ENCODE measurements at places on chromosomes 3 and 15.

DNA sequence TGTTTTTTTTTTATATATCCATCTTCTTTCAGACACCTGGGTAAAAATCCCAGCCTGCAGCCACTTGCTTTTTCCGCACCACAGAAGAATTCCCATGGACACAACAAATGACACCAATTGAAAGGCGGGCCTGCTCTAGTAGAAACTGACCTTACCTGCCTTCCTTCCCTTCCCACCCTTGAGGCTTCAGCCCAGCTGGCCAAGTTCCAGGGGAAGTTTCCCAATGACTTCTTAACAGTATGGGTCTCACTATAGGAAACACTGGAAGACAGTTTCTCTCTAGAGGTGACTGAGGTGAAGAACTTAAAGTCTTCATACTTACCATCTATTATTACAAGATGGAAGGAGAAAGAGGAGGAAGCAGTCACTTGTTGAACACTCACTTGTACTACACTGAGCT is 714.2 kb upstream of the NR2F2 start:
- no peak for DNase-seq

DNA sequence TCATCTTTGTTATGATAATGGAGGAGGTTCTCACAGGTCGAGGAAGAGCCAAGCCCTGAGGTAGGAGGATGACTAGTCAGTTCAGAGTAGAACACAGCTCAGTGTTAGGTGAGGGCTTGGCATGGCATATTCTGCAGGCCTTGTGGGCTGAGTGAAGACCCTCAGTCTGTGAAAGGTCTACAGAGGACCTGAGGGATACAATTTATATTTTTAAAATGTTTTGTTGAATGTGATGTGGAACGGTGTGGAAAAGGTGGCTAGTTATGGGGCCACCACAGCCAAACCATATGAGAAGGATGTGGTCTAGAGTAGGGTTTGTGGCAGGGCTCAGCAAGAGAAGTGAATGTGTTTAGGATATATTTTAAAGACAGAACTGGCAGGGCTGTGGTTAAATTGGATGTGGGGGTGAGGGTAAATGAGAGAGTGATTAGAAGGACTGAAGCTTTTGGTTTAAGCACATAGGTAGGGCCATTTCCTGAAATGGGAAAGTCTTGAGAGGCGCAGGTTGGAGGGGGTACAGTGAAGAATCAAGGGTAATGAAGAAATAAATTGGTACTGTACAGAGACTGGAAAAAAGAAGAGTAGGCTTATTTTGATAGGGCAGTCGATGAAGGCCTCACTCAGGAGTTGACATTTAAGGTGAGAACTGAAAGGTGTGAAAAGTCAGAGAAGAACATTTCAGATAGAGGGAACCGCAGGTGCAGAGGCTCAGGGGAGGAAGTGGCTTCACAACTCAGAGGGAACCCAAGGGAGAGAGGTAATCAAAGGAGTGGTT is 60.5 kb downstream of the SPTSSB start:
- DNase-seq: no peak

- DNase-seq: peak; percentile 68
These were observed at the start of gene ESYT3 for GRCh38 chr3:138434276-138434874. TSS of gene ESYT3 (plus strand) at chr3:138434616. CDS start at chr3:138434799, 183 bp downstream.

DNA sequence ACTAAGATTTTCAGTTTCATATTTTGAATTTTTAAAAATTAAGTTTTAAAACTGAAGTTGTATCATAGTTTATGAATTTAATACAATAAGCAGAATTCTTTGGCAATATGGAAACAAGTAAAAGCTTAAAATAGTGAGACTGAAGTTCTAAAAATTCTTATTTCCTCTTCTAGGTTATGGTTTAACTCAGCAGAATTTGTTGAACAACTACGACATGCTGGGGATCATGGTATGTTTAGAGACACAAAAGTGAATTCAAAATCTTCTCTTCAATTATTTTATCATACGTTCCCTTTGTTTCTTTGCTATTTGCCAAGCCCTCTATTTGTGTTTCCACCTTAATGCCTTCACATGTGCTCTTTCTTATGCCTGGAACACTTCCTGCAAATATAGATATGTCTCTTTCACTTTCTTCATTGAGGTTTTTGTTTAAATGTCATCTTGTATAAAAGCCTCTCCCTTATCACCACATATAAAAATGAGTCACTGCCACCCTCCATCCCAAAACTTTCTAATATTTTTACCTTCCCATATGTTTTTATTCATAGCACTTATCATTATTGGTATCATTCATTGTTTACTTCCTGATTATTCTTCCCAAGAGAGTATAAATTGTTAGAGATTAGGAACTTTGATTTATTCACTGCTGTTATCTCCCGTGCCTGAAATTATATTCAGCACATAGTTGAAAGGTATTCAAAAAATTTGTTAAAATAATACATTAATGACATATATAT is 6.4 kb downstream of the SUCNR1 start:
- DNase-seq: no peak

DNA sequence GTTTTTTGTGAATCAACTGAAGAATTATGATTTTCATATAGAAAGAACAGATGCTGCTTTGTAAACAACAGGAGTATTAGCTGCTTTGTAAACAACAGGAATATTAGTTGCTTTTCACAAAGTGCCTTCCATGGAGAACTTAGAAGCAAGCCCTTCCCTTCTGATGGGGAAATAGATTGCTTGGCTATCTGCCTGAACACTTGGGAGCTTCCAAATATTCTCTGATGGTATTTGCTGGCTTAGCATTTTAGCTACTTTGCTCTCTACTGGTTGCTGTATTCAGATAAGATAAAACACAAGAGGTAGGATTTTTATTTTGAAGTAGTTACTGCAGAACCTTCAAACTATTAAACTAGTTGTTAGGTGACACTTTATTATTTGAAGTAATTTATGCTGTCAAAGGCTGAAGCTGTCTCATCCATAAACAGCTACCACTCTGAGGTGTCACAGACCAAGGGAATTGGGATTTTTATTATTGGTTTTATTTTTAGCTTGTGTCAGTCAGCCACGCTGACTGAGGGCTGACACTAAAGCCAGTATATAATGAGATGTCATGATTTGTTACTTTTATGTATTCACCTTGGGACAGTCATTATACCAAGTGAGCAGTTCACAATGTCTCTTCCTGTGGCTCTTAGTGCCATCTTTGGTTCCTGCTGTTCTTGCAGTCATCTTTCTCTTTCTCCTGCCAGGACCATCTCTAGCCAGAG is 50.0 kb downstream of the ZIC1 start:
- no peak for DNase-seq

DNA sequence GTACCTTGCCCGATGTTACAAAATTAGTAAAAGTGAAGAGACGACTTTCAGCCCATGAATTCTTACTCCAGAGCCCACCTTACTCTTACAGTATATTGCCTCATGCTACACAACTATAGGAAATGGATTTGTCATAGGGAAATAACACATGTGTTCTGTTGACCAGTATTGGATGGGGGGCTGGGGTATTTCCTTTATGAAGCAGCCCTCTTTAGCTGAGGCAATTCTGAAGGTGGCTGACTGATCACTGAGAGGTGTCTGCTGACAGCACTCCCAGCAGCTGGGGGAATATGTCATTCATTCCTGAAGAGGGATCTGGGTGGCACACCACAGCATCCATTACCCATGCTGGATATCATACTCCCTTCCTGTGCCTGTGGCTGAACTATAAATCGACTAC is 6.4 kb upstream of the GOLM2 start:
- DNase-seq: no peak

DNA sequence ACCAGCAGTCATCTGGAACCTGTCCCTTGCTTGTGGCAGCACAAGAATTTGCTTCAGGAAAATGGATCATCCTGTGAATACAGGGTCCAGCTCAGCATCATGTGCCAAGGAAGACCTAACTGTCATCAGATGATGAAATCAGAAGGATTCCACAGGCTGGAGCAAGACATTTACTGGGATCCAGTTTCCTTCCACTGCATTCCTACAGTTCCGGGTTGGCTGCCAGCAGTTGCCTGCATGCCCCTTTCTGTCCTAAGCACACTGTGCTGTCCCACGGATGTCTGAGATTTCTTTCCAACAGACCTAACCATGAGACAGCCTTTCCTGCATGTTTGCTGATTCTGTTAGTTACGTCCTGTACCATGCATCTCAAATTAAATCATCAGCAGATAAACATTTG is 140.7 kb downstream of the IMPG2 start:
- DNase-seq: no peak

DNA sequence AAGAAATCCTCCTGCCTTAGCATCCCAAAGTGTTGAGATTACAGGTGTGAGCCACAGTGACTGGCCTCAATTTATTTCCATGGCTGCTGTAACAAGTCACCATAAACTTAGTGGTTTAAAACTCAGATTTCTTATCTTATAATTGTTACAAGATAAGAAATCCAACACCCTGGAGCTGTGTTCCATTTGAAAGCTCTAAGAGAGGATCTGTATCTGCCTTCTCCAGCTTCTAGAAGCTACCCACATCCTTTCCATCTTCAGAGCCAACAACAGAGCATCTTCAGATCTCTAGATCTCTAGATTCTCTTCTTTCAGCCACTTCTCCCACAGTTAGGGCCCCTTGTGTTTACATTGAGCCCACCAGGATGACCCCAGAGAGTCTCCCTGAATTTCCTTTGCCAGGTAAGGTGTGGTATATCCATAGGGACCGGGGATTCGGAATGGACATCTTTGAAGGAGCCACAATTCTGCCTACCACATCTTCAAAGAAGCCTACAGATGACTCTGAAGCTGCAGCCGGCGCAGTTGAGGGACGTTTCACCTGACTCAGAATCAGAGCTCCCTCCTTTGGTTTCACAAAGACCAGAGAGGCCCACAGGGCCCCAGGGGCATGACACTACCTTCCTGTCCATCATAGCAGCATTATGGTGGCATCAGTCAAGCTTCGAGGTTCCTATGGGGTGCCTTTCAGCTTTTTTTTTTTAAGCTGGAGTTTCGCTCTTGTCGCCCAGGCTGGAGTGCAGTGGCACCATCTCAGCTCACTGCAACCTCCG is 87.0 kb upstream of the IGF1R start:
- no peak for DNase-seq

DNA sequence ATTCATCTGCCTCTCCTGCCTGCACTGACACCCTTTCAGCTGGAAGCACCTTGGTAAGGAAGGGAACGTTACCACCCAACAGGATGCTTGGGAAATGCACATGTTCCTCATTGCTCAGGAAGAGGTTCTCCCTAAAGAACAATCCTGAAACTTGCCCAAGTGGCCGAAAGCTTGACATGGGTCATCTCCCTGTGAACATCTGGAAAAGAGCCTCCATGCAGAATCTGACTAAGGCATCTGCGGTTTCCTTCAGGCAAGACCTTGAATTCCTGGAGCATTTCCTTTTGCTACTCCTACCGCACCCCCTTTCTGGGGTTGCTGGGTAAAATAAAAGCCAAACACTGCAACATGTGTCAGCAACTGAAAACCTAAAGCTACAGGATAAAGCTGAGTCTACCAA is 68.7 kb upstream of the SNRK start:
- no peak for DNase-seq

- DNase-seq: no peak
These were observed 460.5 kb downstream of the ZNF385D start for GRCh38 chr3:21290557-21290956.

- DNase-seq: no peak
These were observed 60.4 kb downstream of the MESD start for GRCh38 chr15:80929225-80929624.

DNA sequence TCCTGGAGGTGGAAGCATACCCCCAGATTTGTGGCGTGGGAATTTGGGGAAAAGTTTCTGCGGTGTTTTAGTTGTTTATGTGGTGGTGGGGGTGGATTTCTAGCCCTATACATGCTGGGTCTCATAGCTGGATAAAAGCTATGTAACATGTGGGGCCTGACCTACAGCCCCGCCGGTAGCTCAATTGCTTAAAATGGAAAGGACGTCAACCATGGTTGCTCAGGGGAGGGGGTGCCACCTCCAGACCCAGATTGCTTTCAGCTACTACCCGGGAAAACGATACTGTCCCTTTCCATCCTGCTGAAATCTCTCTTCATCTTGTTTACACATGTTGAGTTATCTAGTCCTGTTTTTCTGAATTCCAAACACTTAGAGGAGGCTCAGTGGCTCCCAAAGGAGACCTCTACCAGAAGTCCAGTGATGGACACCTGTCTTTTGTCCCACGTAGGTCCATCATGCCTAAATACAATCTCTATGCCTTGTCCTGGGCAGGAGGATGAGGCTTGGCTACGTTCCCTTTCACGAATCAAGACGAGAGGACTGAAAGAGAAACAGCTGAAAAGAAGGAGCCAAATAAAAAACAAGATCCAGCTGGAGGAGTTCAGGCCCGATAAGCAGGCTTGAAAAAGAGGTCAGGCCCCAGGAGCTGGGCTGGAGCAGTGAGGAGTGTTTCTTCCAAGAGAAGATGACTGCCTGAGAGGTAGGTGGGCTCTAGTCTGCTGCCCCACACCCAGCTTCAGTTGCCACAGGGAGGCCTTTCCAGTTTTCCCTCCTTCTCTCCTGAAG is 72.1 kb upstream of the TPRG1 start:
- DNase-seq: no peak

DNA sequence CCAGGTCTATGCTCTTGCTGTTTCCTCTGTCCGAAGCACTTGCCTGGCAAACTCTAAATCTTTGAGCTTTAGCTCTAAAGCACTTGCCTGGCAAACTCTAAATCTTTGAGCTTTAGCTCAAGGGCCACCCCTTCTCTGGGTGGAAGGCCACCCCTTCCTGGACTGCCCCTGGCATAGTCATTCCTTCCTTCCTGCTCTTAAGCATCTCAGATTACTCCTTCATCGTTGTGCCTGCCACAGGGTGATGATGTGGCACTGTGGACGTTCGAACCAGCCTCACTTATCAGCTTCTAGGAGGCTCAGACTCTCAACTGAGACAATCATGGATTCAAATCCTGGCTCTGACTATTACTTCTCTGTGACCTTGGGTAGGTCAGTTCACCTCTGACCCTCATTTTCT is 10.5 kb upstream of the CRABP1 start:
- DNase-seq: no peak

GRCh38 chr3:136835813-136836510 is 17.0 kb downstream of the SLC35G2 start:
- no peak for DNase-seq

DNA sequence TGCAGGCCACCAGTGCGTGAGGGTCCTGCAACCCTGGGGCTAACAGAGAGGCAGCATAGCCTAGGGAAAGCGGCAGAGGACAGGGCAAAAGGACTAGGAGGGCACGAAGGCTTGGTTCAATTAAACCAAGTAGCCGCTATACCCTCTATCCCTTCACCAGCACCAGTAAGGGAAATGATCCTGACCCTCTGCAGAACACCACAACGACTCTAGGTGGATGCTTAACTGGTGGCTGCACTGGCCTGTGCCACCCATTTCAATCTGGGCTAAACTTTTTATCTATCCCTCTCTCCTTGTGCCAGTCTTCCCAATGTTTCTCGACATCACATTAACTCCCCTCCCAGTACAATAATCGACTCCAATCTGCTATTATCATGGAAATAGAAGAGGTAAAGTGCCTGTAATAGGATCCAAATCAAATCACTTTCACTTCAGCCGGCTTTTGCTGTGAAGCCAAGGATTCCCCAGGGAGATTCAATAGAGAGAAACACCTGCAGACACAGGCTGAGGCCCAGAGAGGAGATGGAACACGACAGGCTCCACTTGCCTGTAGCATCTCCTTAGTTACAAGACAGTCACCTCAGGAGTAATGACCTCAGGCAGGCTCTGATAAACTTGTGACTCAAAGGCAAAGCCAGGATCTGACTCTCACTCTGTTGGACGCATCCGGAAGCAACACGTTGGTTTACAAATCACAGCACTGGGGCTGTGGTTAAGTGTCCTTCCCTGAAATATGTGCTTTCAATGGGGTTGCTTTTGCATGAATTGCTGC is 791.6 kb upstream of the ARRDC4 start:
- no peak for DNase-seq
